Neural crest cell (in vitro differentiated cells): ENCODE measurements at places on chromosomes 3 and 15.

DNA sequence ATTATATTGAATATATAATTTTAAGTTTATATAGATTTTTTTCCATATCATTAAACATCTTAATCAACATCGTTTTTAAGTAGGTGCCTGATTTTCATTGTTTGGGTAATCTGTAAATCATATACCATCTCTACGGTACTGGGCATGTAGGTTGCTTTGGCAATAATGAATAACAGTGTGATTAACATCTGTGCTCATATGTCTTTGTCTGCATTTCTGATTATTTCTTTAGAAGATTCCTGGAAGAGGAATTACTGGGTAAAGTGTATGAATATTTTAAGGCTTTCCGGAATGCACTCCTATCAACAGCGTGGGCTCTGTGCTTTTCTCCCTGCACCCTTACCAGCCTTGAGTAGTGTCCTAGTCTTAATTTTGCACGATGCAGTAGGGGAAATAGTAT is 119.8 kb upstream of the LIPC start:
- no peak overlapping the region for H3K27ac ChIP-seq
- H3K27me3 ChIP-seq, result no peaks in the 10 kb centered on the region
- H3K4me1 ChIP-seq, result peaks cover 24% of the 10 kb centered on the region

DNA sequence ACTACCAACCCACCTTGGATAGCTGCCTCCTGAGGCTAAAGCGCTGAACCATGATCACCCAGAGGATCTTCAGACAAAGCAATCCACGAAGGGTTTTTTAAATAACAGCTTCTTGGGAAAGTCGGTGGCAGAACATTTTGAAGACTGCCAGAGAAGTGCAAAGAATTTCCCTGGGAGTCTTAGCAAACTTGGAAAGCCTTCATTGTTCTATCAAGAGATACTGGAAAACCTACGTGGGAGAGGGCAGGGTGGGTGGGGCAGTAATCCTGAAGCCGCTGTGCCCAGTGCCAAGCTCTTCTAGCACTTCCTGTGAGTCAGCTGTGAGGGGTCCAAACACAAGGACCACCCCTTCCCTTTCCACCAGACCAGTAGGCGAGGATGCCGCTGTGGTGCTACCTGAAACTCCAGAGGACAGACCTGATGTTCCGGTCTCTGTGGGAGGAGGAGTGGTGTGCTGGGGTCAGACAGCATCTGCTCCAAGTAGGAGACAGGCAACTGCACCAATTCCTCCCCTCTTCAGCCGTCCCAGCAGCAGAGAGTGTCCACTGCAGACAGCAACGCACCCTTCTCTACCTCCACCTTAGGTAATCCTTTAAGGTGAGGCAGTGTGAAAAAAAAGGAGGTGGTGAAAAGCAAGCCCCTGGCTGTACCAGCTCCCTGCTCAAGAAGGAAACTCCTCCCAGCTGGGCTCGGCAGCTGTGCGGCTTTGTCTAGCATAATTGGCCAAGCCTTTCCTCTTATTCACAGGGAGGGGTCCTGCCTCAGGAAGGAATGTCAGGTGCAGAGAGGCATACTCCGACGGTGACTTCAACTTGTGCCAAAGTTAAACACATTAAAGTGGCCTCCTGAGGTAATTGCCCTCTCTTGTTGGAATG is 99.0 kb downstream of the TMCC1 start:
- peak; percentile 2 for DNase-seq
- H3K27me3 ChIP-seq, result no peaks in the 10 kb centered on the region

GRCh38 chr15:40290545-40290917 is 7.7 kb upstream of the ANKRD63 start:
- no peaks in the 10 kb centered on the region for H3K36me3 ChIP-seq
- no peak for DNase-seq
- H3K4me3 ChIP-seq, result peak overlapping the region; percentile 20
- peaks cover 32% of the 10 kb centered on the region for H3K27me3 ChIP-seq
- H3K4me1 ChIP-seq, result peaks cover 34% of the 10 kb centered on the region

GRCh38 chr3:143226678-143227291 is 107.2 kb downstream of the CHST2 start:
- H3K36me3 ChIP-seq, result no peaks in the 10 kb centered on the region
- H3K27ac ChIP-seq, result peak overlapping the region; percentile 57
- no peak overlapping the region for H3K4me3 ChIP-seq
- DNase-seq, result no peak
- no peaks in the 10 kb centered on the region for H3K27me3 ChIP-seq

DNA sequence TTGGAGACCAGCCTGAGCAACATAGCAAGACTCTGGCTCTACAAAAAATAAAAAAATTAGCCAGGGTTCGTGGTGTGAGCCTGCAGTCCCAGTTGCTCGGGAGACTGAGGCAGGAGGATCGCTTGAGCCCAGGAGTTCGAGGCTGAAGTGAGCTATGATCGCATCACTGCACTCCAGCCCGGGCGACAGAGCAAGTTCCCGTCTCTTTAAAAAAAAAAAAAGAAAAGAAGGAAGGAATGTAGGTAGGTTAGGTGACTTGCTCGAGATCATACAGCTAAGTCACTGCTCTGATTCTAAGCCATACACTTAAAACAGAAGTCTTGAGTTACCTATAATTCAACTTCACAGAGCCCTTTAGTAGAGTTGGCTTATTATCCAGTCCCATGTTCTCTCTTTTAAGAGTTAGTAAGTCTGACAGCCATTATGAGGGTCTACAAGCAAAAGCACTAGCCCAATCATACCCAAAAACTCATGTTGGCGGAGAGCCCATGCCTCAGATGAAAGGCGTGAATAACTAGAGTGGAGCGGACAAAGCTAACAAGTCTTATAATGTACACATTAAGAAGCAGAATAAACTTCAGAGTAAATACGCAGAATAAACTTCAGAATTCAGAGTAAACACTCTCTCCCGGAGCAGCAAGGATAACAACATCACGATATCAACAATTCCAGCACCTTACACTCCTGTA is 768 bp downstream of the AAGAB start:
- peaks cover 22% of the 10 kb centered on the region for H3K4me1 ChIP-seq
- DNase-seq, result no peak
- H3K4me3 ChIP-seq, result peak overlapping the region; percentile 98
- peaks cover 3% of the 10 kb centered on the region for H3K36me3 ChIP-seq
- peak overlapping the region; percentile 98 for H3K27ac ChIP-seq
